ENCODE measurements at places on chromosomes 5 and 9.

DNA sequence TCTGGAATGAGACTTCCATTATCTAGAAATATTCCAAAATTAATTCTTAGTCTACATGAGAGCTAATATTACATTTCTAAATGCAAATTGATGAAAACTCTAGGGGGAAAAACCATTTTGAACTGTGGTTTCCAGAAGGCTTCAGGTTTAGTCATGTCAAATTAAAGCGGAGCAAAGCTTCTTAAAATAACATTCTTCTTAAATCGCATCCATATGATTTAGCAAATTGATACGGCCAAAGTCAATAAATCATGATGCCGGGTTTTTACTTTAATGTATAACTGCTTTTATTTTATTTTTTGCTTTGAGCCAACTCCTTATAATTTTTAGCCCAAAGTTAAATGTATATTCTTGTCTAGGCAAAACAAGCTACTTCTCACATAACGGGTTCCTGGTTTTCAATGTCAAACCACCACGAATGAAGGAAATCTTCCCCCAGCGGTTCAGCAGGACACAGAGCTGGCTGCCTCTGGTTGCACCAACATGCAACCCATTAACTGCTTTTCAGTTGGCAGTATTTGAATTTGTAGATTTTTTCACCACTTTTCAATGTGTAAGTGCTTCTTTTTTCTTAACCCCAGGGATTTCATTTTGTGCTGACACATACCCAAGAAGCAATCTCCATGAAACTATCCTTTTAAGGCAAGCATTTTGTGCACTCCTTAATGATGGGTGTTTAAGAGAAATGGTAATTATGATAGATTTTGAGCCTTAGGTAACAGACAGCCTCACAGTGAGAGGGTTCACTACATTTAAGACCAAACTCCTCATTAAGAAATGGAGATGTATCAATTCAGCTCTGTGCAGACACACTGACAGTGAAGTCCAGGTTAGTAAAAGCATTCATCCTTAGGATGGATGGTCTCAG, 35.5 kb downstream of the EFNA5 start:
- no peak for DNase-seq

GRCh38 chr5:31853398-31854135, 214.6 kb downstream of the PDZD2 start:
- DNase-seq, result no peak

DNA sequence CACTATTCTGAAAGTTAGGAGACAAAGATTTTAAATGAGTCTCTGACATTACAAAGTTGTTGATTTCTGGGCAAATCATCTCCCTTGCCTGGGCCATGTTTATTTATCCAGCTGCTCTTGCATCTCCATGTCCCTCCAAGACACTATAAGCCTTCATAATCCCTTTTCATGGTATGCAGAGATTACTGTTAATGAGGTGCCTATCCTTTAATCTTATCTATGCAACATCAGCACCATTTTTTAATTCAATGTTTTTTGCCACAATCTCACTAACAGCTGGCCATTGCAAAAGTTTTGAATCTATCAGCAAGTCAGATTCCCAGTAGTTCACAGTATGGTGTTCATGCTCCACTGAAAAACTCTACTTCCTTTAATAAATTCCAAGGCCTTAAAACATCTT, 108.5 kb upstream of the PTPRD start:
- no peak for DNase-seq

GRCh38 chr5:72138943-72139521, 31.8 kb downstream of the MAP1B start:
- no peak for DNase-seq

- DNase-seq, result no peak
Measured at GRCh38 chr9:135751501-135751900, 49.5 kb downstream of the KCNT1 start.

DNA sequence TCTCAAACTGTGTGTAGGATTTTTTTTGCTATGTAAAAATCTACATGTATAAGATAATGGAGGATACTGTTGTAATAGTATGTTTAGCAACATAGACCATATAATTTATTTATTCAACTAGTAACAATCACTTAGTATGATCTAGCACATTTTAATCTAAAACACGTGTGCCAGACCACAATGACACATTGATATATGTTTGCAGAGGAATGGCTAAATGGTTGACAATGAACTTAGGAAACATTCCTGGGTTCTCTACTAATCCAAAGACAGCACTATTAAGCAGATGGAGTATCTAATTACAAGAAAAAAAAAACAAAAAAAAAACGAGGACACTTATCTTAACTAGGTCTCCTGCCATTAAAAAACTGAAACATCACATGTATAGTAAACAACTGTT, 261.7 kb upstream of the PAPPA start:
- DNase-seq, result no peak
